ENCODE measurements at places on chromosomes 13 and 19. TPM values are rescaled to one million over a fixed set of nuclear protein-coding genes. Genes with fewer than 3 reads are reported as not detected.

- DNase-seq = no peak
Measured at GRCh38 chr19:329876-330275, 14.7 kb downstream of the MIER2 start.

GRCh38 chr13:27927444-27928352, 7.9 kb downstream of the PDX1 start:
- DNase-seq = no peak

The POSTN gene
- 8.5 TPM for total RNA-seq

GRCh38 chr13:36158611-36159010, 27.4 kb upstream of the DCLK1 start:
- no peak for DNase-seq

Measured in prostate gland (tissue), 2 donors.